Frontal cortex (tissue), 4 donors: ENCODE measurements at places on chromosomes 5 and 9. TPM values are rescaled to one million over a fixed set of nuclear protein-coding genes. Genes with fewer than 3 reads are reported as not detected.

ERMP1 gene
- 13.9 TPM for total RNA-seq

DNA sequence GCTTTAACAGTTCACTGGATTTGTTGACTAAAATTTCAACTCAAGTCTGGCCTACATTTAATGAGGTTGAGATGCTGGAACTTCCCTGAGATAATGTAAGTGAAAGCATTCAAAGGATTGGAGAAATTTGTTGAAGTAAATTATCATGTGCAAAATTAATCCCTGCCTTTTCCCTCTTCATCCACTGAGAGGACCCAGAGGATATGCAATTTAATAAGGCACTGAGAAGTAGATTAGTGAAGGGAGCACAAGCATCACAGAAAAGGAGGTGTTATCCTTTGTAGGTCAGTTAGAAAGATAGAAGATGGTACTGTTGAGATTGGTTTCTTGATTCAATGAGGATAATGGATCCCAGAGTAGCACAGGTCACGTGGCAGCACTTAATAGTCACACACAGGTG lies 42.6 kb upstream of the ANKRD31 start:
- no peak for DNase-seq

- no peak for DNase-seq
Measured at GRCh38 chr5:73654171-73654811, 28.3 kb downstream of the ARHGEF28 start.

MEIKIN gene
- total RNA-seq, result not detected

- DNase-seq, result no peak
Measured at GRCh38 chr9:89113851-89114250, 64.8 kb downstream of the SHC3 start.

FNIP1 gene
- 54.2 TPM for total RNA-seq

DNA sequence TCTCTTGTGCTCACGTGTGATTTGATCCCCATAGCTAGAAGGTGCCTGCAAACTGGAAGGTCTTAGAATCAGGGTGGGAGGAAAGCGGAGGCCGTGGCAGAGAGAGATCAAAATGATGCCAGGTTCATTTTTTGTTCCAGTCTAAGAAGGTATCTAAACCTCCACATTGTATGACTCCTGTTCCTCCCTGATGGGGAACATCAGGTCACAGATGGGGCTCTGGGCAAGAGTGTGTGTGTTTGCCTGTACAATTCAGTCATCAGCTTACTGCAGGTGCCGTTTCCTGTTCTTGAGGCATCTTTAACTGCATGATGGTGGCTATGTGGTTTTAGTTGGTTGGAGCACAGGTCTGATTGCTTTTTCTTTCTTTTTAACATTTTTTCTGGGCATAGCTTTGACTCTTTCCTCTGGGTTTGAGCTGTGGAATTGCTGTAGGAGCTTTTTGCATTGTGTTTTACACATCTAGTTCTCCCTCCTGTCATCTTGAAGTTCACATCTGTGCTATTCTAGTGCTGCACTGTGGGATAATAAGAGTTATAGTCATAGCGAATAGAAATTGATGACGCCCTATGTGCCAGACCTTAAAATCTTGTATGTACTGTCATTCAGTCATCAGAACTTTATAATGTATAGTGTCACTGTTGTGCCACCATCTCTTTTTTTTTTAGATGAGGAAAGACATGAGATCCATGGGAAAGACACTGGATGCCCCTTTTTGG lies 30.8 kb downstream of the ARHGAP26 start:
- DNase-seq, result no peak

IFNB1 gene
- total RNA-seq, result not detected

DNA sequence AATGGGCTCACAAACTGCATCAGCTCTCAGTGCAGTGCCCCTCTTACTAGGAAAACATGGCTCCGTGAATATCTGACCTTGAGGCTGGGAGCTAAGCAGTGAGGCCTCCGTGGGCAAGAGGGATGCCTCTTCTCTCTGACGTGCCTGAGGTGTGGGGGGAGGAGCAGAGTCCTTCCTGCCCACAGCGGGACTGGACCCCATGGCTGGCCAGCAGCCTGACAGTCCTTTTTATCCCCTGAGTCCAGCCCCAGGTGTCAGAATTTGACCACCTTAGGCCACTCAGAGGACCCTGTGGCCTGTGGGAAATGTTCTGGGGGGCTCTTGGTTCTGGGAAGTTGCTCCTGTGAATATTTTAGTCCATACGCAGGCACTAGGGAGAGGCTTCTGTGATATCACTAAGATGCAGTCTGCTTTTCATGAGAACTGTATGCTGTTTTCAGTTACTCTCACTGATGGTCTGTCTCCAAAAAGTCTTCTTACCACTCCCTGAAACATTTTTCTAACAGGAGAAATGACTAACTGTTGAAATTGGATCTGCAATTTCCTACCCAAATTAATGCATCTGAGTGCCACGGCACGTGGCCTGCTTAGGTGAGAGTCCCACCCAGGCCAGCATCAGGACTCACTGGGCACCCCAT lies 23.4 kb downstream of the ANGPTL2 start:
- DNase-seq, result no peak

GRCh38 chr9:137029058-137029936 lies 1.3 kb upstream of the ABCA2 start:
- peak; percentile 68 for DNase-seq

DNA sequence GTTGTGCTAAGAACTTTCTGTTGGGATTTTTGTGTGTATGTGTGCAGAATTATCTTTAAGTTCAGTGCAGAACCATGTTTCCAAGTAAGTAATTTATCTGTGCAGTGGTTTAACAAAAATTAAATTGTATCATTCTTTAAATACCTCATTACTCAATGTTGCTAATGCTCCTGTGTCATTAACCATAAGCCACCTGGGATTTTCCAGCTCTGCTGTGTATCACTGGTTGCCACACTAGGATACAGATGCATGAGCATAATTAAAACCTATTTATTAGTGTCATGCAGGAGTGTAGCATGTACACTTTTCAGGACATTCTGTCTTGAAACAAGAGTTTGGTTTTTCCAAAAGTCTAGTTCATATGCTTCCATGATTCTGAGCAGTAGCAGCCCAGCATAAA lies 120.4 kb upstream of the PTGER4 start:
- no peak for DNase-seq

KCNIP1 gene
- 15.5 TPM for total RNA-seq

SLC6A7 gene
- 2.9 TPM for total RNA-seq

PCDHB8 gene
- 7.7 TPM for total RNA-seq

DNA sequence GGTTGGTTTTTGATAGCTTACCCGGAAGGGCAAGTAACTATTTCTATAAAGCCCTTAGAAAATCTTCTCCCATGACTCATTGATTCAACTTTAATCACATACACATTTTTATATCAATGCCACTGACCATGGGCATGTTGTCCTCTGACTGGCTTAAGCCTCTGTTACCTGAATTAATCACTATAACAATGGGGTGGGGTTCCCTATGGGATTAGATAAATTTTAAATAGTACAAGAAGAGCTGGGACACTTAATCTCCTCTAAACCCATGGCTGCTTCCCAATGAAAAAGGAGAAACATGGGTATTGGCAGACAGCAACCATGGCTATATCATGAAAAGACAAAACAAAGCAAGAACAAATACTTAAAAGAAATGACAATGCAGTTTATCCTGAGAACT lies 636.2 kb downstream of the BRINP1 start:
- no peak for DNase-seq

GAS1 gene
- 18.3 TPM for total RNA-seq
